NCI-H774 (cell line): ENCODE measurements at places on chromosomes 7 and 10.
A peak's percentile ranks its signal among the peaks of the same experiment; 100 is the strongest.

DNA sequence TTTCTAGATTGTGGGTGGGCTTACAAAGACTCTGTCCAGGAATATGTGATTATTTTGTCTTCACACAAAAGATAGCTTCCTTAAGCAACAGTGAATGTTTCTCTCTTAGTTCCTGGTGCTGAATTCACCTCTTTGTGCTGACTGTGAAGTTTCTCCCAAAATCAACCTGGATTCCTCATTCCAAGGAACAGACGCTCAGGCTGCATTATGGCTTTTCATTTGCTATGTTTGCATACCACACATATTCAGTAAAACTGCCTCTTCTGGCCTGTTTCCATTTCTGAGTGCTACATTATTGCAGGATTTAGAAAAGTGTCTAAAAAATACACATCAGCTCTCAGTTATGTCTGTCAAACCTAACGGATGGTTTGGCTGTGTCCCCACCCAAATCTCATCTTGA, 21.5 kb downstream of the MACROH2A2 start:
- DNase-seq = no peak

GRCh38 chr7:118000480-118001202, 127.4 kb upstream of the CTTNBP2 start:
- DNase-seq = no peak

- DNase-seq = no peak
Observed at GRCh38 chr7:43463401-43463980, 119.4 kb upstream of the STK17A start.

DNA sequence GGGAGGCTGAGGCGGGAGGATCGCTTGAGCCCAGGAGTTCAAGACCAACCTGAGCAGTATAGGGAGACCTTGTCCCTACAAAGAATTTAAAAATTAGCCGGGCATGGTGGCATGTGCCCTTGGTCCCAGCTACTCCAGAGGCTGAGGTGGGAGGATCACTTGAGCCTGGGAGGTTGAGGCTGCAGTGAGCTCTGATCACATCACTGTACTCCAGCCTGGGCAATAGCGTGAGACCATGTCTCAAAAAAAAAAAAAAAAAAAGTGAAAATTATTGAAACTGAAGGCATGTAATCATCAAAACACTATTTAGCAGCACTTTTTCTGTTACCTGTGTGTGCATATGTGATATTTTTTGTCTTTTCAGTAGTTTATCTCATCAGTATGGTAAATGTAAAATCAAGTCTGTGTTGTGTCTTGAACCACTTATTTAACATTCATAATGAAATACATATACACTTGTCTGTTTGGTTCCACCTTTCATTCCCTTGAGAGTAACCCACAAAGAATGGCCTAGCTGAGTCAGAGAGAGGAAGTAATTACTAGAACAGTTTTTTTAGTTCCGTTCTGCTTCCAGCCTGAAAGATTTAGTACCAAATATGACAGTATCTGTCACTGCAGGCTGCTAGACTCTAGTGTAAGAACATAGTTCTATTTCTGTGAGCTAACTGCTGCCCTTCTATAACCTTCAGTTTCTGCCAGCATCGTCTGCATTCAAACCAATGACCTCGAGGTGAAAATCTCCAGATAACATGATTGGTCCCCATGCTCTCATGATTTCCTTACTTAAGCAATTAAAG, 68.6 kb downstream of the MMRN2 start:
- no peak for DNase-seq

GRCh38 chr7:45888993-45889366, 692 bp downstream of the IGFBP1 start:
- DNase-seq = no peak

DNA sequence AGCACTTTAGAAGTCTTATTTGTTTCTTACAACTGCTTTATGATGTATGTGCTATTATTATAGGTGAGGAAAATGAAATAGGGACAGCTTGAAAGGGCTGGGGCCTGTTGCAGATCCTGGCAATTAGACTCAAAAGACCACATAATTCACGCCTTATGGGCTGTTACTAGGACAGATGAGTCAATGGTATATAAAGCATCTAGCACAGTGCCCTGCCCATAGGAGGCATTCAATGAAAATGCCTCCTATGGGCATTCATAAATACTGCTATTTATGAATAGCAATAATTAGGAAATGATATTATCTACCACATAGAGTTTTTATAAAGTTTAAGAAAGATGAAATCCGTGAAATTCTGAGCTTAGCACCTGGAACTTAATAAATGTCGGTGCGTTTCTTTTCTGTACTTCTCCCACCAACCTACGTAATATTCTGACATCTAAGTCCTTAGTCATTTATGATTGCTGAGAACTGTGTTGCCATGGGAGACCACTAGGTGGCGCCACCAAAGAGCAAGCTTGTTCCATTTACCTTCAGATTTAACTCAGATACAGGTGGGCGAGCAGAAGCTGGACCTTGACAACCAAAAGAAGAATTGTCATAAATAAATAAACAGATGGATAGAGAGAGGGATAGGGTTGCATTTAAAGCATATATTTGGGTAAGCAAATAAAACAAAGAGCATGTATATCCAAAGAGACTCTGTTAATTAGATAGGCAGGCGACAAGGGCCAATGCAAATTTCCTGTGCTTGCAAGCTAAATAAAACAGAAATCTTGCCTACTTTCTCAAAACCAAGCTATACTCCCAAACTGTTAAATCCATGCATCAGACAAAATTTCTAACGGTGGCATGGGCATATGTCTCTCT, 699.9 kb downstream of the INHBA start:
- no peak for DNase-seq

GRCh38 chr10:123147635-123148413, at the start of gene HMX2:
TSS of gene HMX2 (plus strand) at chr10:123148136. CDS start at chr10:123148379, 243 bp downstream.
- peak; percentile 20 for DNase-seq

- DNase-seq = no peak
Observed at GRCh38 chr7:8092140-8092539, 123.5 kb downstream of the GLCCI1 start.

DNA sequence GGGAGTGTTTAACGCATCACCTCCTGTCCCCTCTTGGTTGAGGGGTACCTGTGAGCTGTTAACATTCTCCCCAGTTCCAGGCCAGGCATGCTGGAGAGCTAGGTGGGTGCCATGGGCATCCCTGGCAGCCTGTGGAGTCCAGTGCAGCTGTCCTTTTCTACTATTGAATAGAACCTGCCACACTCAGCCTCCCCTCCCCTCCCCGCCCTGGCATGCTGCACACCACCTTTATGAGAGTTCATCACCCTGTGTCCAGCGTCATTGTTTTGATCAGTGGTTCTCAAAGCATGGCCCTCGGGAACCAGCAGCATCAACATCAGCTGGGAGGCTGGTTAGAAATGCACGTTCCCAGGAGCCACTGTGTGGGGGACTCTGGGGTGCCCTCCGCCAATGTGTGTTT, 157.3 kb upstream of the PRR15 start:
- DNase-seq = no peak

DNA sequence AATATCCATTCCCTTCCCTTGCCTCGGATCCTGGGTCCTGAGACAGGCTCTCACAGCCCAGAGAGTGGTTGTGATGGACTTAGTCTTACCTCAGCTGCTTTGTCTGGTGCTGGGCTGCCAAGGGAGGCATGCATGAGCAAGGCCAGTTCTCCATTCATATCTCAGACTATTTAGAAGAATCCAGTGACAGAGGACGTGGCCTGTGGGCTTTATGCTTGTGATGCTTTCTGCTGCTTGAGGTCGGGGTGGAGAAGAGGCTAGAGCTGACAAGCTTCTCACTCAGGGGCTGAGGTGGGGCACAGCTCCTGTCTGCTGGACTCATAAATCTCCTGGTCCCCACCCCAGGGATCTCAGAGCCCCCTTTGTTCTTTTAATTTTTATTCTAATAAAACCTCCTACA, 66.8 kb downstream of the DNAJC12 start:
- no peak for DNase-seq

- DNase-seq = no peak
Observed at GRCh38 chr10:71231206-71231605, 18.8 kb downstream of the UNC5B start.

- no peak for DNase-seq
Observed at GRCh38 chr7:568031-568951, 48.6 kb upstream of the PDGFA start.

- no peak for DNase-seq
Observed at GRCh38 chr10:52664629-52665028, 108.0 kb downstream of the MBL2 start.

GRCh38 chr10:114635101-114635500, 23.0 kb downstream of the ABLIM1 start:
- DNase-seq = no peak

DNA sequence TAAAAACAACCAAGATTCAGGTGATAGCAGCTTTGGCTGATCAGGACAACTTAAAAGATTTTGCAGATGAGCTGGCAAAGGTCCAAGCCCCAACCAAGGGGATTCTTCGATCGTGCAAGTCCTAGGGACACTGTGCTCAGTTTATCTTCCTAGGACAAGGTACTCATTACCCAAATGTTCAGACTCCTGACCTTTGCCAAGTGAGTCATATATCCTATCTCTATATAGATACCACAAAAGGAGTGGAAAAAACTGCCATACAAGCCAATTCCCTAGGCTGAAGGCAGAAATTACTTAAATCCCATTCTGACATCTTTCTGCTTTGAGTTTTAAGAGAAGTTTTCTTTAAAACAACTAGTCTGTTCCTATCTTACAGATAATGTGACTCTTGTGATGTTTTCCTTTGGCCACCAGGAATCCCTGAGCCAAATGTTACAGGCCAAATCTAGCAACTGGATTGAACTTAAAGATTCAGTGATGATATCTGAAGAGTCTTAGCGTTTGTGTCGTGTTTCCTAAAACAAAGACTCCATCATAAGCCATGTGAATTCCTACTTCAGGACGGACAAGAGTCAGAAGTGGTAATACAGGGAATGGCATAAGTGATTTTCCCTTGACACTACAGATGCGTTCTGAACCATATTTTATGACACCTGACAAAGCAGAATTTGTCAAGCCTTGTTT, 142.6 kb upstream of the ASAH2 start:
- no peak for DNase-seq

DNA sequence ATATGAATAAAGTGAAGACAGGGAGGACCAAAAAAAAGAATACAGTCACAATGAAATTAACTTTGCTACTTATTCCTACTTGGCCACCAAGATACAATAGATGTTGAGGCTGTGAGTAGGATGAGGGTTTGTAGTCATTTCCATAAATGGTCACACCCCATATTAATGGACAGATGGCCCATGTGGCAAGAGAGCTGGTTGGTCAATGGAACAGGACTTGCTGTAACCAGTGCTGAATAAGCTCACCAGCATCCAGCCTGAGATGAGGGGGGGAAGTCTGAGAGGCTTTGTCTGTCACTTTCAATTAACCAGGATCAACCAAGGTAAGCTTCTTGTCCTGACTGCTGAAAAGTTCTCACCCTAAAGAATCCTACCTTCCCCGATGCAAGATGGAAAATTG, 130.4 kb upstream of the KCNMA1 start:
- DNase-seq = no peak

DNA sequence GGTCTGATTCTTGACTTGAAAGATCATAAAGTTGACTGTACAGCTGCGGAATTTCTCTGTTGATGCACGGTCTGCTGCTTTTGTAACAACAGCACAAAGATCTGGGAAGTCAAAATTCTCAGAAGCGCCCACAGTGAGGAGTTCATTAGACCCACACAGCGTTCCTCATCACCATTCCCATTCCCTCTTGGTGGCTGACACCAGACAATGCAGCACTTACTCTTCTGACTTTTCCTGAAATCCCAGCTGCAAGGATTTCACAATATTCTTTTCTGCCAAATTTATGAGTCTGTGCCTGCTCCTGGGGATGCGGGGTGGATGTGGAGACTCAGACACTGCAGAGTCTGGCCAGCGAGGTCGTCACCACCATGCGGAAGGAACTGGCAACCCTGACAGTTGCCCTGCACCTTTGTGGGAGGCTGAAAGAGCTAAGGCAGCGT, 233.9 kb downstream of the FANK1 start:
- no peak for DNase-seq

- no peak for DNase-seq
Observed at GRCh38 chr7:135756191-135756590, 7.6 kb upstream of the FAM180A start.

DNA sequence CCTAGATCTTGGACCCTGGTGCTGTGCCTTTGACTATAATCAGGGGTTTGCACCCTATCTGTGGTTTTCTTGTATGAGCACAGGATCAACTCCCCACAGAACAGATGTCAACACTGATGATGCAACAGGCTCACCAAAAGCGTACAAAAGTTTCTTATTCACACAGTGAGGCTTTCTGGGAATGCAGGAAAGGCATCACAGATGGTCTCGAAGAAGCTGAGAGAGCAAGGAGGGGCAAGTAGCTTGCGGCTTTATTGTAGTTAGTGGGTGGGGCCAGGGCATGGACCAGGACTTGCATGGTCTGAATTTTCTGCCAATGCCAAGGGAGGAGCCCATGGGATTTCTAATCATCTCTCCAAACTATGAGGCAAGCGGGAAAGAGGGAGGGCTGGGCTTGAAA, 46.2 kb downstream of the SEC61G start:
- no peak for DNase-seq

DNA sequence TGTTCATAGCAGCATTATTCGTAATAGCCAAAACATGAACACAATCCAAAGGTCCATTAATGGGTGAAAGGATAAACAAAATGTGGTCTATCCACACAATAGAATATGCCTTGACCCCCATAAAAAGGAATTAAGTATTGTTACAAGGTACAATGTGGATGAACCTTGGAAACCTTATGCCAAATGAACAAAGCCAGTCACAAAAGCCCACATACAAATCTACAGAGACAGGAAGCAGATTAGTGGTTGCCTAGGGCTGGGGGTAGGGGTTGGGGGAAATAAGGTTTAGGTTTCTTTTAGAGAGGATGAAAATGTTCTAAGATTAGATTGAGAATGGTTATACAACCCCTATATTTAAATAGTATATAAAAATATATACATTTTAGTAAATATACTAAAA, 34.8 kb downstream of the PIP4K2A start:
- no peak for DNase-seq

GRCh38 chr7:116528008-116528789, 3.4 kb downstream of the CAV1 start:
- DNase-seq = no peak

GRCh38 chr10:63388421-63389031, 77.3 kb downstream of the JMJD1C start:
- DNase-seq = no peak

GRCh38 chr7:8209353-8209752, 52.6 kb downstream of the ICA1 start:
- no peak for DNase-seq

GRCh38 chr7:83038787-83039186, 123.9 kb downstream of the PCLO start:
- no peak for DNase-seq

- no peak for DNase-seq
Observed at GRCh38 chr7:92563345-92563744, 26.8 kb downstream of the FAM133B start.
